Muscle of back (tissue), 13 donors: ENCODE measurements at places on chromosomes 5 and 9.

DNA sequence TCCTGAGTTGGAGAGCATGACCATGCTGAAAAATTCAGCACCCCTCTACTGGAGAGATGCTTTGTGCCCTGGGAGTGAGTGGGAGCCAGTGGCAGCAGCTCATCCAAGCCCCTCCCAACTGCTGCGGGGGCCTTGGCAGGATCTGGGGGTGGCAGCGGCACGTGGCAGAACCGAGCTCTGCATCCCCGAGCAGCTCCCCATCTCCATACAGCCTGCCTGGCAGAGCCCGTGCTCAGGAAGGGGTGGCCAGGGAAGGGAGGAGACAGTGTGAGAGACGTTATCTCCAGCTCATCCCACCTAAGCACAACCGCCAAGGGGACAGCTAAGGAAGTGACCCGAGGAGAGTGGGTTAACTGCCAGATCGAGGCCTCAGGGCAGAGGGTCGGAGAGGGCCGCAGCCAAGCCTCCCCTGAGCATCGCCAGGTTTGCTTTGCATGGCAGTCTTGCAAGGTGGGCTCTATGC, 17.2 kb upstream of the DPM2 start:
- no peak for DNase-seq

- no peak for DNase-seq
Observed at GRCh38 chr9:19931098-19931890, 142.5 kb upstream of the SLC24A2 start.

GRCh38 chr5:59390989-59391388, 502.5 kb downstream of the PDE4D start:
- DNase-seq = no peak

DNA sequence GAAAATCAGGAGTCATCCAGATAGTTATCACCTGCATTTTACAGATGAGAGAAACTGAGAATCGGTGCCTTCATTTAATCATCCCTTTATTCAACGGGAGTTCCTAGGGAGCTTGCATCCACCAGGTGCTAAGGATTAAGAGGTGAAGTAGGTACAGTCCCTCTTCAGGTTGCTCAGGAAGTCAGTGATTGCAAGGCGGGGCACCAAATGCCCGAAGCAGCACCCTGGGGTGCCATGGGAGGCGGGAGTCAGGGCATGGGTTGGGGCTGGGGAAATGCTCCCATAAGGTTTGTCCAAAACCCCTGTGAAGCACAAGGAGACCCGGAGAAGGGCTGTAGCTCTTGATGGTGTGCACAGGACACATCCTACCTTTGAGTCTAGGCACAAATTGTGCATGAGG, 98.8 kb upstream of the KLF4 start:
- DNase-seq = no peak

GRCh38 chr5:17852740-17853139, 218.5 kb downstream of the TAF11L14 start:
- DNase-seq = peak; percentile 34

DNA sequence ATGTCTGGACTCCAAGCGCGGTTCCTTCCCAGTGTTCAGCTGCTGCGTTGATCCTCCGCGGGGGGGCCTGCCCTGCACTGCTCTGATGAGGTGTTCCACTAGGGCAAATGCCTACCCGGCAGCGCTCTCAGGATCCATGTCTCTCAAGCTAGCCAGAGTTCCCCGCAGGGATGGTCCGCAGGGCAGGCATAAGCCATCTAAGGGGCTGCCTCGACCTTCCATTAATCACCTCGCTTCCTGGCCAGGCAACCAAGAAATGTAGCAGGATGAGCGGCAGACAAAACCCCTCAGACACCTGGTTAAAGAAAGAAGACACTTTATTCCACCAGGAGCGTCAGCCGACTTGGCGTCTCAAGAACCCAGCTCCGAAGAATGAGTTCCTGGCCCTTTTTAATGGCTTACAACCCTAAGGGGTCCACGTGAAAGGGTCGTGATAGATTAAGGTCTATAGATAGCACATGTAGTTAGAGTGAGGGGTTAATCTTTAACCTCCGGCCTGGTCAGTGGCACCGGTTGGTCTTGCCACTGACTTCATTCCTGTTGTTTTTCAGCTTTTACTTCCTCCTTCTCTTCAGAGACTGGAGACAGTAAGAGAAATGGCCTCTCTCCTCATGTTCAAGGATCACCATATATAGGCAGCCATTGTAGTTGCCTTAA, 47.2 kb upstream of the COX7C start:
- no peak for DNase-seq

DNA sequence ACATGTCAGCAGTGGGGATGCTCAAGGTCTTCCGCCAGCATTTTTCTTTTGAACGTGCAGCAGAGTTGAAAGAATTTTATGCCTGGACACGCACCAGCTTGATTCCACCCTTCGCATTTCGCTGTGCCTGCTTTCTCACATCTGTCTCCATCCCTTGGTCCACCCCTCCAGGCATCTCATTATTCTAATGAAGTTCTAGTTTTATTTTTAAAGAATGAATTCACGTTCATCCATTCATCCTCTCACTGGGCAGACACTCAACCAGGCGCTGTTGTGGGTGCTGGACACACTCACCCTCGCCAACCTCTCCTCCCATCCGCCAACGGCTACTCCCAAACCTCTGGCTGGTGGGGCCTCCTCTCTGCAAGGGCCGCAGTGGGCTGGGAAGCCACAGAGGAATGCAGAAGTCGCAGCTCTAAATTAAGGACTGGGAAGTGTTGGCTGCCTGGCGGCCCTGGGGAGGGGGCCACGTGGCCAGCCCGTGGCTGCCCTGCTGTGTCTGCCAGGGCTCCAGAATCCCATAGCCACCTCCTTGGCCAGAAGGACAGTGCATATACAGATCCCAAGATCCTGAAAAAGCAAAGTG, 6.7 kb downstream of the SUSD3 start:
- DNase-seq = no peak

DNA sequence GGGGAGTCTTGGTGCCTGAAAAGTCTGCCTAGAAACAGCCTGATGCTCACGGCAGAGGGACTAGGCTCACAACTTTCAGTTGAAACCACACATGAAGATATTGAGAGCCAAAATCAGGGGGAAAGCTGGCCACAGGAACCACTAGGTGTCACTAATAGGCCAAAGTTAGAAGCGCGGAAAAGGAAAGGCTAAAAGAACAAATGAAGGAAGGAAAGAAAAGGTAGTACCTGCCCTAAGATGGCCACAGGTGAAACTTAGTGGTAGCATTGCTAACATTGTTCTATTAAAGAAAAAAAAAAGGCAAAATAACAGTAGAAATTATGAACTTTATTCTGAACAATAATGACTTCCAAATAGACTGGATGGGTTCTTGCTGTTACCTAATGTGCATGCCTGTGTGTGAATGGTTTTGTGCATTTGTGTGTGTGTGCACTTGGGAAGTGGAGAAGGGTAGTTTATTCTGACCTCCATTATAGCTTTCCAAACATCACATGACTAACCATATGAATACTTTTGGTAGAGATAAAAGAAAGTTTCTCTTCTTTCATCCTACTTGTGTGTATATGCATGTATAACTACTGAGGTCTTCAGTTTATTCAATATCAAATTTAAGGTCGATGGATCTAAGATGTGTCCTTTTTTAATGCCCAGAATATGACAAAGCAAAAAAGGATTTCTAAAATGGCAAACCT, 2.1 kb upstream of the RFESD start:
- peak; percentile 59 for DNase-seq

DNA sequence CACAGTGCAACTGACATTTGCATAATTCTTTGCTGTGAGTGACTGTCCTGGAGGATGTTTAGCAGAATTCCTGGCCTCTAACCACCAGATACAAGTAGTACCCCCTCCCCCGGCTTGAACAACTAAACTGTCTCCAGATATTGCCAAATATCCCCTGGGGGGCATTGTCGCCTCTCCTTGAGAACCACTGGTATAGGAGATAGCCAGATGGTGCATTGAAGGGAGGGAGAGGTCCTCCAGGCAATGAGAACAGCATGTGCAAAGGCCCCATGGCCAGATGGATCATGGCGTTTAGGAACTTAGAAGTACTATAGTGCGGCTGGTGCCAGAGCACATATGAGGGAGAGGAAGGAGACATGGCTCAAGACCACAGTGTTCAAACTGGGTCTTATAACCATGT, 18.9 kb upstream of the ORM1 start:
- no peak for DNase-seq

GRCh38 chr9:111868475-111868874, 28.1 kb upstream of the UGCG start:
- no peak for DNase-seq

GRCh38 chr5:143717400-143717799, 94.6 kb upstream of the HMHB1 start:
- DNase-seq = peak; percentile 89

GRCh38 chr9:86481466-86481865, 127.3 kb upstream of the TUT7 start:
- DNase-seq = no peak

- DNase-seq = no peak
Observed at GRCh38 chr9:2000314-2000713, 14.8 kb upstream of the SMARCA2 start.

- DNase-seq = peak; percentile 23
Observed at GRCh38 chr5:80686757-80687156, 32.0 kb upstream of the DHFR start.

GRCh38 chr9:81414836-81415235, 274.5 kb downstream of the TLE1 start:
- DNase-seq = no peak

- no peak for DNase-seq
Observed at GRCh38 chr5:140591747-140592372, 27.2 kb downstream of the SLC35A4 start.

GRCh38 chr5:1887588-1888360, 5.0 kb upstream of the IRX4 start:
- no peak for DNase-seq

GRCh38 chr9:19154135-19154612, 26.9 kb upstream of the PLIN2 start:
- peak; percentile 20 for DNase-seq

DNA sequence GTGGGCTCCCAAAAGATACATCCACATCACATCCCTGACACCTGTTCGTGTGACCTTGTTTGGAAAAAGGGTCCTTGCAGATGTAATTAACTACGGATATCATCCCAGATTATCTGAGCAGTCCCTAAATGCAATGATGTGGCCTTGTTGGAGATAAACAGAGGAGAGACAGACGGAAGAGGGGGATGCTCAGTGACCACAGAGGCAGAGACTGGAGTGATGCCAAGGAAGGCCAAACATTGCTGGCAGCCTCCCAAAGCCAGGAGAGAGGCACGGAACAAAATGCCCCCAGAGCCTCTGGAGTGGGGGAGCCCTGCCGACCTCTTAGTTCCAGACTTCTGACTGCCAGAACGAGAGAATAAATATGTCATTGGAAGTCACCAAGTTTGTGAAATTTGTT, 15.0 kb upstream of the VAV2 start:
- no peak for DNase-seq

GRCh38 chr9:3845549-3845948, 319.7 kb upstream of the RFX3 start:
- DNase-seq = no peak

GRCh38 chr5:126875303-126875785, 98.4 kb downstream of the LMNB1 start:
- DNase-seq = no peak

DNA sequence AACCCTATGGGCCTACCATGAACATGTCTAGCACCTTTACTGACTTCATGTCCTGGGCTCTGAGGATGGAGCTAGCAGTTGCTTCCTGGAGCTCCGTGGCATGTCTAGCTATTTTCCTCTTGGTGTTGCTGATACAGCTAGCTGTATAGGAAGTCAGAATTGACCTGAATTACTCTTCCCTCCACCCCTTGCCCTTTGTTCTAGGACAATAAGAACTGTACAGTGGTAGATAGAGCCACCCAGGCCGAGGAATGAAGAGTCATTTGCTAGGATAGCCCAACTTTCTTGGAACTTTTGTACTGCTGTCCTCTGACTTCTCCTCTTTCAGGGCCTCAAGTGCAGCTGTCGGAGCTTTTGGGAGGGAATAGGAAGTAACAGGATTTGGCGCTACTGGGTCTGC, 109.9 kb upstream of the RUSC2 start:
- DNase-seq = no peak

DNA sequence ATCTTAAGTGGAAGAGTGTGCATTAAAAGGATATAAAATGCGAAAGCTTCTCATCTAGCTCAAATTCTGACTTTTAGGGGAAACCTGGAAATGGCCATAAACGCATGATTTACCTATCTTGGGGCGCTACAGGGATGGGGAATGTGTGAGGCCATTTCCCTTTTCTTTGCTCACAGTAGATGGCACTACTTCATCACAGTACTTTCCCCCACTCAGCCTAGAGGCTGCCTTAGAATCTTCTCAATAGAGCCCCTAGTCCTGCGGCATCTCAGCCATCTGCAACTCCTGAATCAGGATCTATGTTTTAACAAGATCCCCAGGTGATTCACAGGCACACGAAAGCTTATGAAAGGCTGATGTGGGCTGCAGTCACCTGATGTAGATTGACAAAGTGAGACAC, 110.8 kb downstream of the LHFPL2 start:
- peak; percentile 83 for DNase-seq

DNA sequence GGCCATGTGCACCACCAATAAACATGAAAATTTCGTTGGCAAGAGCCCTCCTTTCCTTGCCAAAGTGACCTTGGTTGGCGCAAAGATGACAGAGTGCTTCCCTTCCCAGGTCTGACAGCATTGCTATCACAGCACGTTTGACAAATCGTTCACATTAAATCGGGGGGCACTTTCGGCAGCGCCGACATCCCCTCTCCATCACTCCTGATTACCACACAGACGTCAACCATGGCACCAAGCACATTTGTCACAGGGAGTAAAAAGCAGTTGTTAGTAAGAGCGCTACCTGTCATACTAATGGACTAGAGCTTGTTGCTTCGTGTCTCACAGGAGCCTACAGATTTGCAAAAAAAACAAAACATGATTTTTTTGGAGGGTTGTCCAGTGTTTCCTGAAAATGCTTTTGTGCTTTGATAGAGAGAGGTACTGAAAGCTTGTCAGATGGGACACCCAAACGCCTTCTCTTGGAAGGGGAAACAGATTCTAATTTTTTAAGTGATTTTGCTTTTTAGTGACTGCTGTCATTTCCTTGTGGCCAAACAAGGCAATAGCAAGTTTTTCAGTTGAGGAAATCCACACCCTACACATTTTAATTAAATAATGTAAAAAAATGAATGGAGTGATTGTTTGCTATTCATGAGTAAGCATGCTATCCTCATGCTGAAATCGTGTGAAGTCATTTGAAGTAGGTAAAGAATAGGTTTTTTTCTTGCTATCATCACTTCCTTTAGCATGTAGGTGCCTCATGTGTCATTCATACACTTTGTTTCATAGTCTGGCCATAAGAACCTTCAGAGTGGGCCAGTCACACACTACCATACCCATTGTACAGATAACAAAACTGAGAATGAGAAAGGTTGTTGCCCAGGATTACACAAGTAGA, 682.8 kb upstream of the WWC1 start:
- no peak for DNase-seq

DNA sequence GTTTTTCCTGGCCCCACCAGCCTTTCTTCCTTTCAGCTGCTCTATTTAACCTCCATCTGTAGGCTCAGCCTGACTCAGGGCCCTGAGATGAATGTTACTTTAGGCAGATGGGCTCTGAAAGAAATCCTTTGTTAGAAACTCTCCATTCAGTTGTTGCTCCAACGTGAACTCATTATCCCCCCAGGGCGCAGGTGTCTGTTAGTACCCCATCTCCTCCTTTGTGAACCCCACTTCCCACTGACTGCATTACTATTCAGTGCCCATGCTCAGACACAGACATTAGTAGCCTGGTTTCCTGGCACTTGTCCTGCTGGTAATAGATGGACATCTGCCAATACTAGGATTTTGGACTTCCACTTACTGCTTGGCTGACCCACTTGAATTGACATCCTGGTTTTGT, 1271.6 kb downstream of the PTPRD start:
- no peak for DNase-seq

- no peak for DNase-seq
Observed at GRCh38 chr5:170067574-170068170, 38.0 kb upstream of the FOXI1 start.
